ENCODE measurements at places on chromosomes 6 and 20.

GRCh38 chr6:113709936-113710509, 147.1 kb upstream of the MARCKS start:
- DNase-seq: no peak

DNA sequence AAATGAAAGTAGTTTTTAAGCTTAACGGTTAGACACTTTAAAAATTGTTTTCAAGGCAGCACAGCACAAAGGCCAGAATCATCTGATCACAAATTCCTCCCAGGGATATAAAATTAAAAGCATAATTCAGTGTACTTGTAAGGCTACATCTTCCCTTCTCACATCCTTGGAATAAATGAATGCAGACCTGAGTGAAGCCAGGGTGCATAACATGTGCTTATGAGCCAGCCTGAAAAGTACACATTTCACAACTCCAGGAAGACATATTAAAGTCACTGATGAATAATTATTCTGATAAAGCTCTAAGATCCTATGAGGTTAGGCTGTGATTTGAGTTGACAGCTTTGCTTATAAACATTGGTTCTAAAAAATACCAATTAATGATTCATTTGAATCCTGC, 163.6 kb downstream of the BTBD9 start:
- no peak for DNase-seq

- DNase-seq: no peak
These were observed 270.6 kb upstream of the MARCKS start for GRCh38 chr6:113586413-113587077.

GRCh38 chr6:115750946-115751345, 309.7 kb downstream of the FRK start:
- no peak for DNase-seq

GRCh38 chr6:26172608-26172968, 85.4 kb downstream of the HFE start:
- DNase-seq: peak; percentile 79

DNA sequence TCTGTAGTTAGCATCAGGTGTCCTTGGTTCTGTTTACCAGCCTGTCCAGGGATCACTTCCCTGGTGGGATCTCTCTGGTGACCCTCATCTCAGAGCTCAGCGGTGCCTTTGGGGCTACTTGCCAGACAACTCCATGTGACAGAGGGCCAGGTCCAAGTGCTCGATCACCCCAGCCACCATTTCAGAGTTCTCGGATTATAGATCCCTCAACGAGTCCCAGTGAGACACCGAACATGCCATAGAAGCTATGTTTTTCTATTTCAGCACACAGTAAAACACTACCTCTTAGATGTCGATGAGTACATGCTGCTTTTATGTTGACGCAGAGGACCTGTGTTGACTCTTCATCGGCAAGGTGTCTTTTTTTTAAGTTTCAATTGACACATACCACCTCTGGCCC, 170.1 kb upstream of the AKAP12 start:
- no peak for DNase-seq

DNA sequence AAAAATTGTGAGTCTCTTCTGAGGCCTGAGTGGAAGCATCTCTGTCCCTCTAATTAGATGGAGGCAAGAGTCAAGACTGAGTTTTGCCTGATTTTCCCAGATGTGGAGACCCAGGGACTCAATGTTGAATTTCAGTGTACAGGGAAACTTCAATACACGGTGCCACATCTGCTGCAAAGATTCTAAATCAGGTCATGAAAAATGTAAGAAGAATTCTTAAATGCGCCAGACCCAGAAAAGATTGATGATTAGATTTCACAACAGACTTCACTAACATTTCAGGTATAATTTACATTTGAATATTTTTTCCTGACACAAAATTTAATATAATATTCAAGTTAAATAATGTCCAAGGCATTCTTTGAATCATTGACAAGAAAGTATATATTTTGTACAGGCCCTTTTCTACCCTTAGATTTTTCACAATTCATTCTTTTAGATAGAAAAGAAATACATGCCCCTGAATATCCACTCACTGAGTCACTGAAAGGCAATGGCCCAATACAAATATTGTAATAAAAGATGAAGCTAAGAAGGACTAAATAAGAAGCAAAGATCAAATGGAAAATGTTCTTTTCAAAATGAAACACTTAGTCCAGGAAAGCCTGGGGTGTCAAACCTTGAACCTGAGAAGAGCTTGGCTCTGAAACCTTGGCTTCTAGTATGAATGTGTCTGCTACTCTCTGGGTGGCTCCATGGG, 18.2 kb upstream of the HDGFL1 start:
- DNase-seq: no peak

DNA sequence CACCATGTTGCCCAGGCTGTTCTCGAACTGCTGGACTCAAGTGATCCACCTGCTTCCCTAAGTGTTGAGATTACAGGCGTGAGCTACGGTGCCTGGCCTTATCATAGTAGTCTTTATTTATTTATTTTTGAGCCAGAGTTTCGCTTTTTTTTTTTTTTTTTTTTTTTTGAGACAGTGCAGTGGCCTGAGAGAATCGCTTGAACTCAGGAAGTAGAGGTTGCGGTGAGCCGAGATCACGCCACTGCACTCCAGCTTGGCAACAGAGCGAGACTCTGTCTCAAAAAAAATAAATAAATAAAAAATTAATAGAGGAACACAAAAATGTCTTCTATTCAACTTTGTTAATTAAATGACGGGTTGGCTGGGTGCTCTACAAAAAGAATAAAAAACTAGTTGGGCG, 12.9 kb downstream of the MAPRE1 start:
- no peak for DNase-seq

DNA sequence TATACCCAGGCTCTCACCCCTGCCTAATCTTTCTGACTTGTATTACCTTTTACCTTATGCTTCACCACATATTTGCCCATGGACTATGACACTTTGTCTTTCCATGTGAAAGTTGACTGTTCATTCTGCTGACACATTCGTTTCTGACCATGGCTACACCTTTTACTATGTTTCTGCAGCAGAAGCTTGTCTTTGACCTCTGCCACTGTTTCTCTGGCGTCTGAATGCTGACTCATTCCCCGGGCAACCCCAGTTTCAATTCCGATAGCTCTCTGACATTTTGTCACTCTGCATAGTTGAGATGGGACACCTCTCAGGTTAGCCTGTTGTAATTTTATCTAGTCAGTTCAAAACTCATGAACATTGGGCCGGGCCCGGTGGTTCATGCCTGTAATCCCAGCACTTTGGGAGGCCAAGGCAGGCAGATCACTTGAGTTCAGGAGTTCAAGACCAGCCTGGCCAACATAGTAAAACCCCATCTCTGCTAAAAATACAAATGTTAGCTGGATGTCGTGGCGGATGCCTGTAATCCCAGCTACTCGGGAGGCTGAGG, 50.7 kb downstream of the SLC26A8 start:
- DNase-seq: peak; percentile 26

- peak; percentile 75 for DNase-seq
These were observed 270.4 kb upstream of the PLCB4 start for GRCh38 chr20:8798505-8798904.

DNA sequence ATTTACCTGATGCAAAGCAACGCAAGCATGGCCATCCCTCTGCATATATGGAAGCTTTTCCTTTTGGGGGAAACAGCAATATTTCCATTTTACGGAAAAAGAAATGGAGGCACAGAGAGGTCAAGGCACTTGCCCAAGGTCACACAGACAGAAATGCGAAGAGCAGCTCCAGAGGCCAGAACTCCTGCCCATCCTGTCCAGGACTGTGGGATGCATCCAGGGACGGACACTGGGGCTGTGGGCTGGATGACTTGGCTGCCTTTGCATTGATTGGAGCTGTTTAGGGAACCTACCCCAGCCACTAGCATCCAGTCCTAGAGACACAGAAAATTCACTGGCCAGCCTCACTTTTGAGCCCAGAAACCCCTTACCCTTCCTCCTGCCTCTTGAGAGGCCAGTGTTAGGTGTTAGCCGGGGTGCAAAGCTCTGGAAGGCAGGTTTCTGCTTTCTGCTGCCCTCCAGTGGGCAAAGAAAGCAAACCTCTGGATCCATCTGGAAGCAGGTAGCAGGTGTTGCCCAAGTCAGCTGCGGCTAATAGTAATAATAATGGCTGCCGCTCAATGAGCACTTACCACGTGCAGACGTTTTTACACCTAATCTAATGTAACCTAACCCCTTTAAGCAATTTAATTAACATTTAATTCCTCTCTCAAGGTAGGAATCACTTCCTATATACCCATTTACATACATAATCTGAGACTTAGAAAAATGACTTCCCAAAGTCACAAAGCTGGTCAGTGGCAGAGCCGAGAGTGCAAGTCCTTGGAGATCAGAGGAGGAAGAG, 31.7 kb upstream of the CCN5 start:
- DNase-seq: peak; percentile 71

GRCh38 chr6:4816904-4817303, 40.7 kb downstream of the CDYL start:
- no peak for DNase-seq

- no peak for DNase-seq
These were observed 162.7 kb upstream of the TCF21 start for GRCh38 chr6:133726188-133726587.

DNA sequence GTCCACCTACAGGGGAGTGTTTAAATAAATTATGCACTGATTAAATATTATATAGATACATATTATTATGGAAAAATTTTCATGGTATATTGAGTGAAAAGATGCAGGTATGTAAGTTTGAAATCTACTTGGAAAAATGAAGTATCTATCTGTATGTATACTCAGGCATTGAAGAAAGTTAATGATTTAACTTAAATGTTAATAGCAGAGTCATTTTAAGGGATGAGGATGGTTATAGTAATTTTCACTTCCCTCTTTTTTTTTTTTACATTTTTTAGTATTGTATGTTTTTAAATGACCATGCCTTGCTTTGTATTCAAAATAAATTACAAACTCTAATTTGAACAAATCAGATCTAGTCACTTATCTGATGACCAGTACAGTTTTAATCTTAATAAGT, 43.2 kb upstream of the NOTCH4 start:
- DNase-seq: no peak

DNA sequence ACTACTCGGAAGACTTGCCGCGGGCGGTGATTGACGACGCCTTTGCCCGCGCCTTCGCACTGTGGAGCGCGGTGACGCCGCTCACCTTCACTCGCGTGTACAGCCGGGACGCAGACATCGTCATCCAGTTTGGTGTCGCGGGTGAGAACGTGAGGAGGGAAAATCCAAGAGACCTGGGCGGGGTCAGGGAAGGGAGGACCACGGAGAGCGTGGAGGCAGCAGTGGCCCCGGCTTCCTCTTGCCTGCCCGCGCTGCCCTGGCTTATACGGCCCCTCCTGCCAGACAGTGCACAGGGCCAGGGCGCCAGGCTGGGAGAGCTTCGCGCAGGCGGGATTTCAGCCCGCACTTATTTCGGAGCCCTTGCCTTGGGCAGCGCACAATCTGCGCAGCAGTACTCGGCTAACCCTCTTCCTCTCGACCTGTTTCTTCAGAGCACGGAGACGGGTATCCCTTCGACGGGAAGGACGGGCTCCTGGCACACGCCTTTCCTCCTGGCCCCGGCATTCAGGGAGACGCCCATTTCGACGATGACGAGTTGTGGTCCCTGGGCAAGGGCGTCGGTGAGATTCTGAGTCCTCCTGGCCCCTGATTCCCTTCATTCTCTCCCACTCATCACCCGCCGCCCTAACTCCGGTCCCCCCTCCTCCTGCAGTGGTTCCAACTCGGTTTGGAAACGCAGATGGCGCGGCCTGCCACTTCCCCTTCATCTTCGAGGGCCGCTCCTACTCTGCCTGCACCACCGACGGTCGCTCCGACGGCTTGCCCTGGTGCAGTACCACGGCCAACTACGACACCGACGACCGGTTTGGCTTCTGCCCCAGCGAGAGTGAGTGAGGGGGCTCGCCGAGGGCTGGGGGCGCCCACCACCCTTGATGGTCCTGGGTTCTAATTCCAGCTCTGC, 2.0 kb downstream of the MMP9 start:
- no peak for DNase-seq

GRCh38 chr6:37594895-37595294, 95.2 kb upstream of the CCDC167 start:
- DNase-seq: no peak

GRCh38 chr20:33926425-33926824, 67.3 kb upstream of the RALY start:
- DNase-seq: no peak

GRCh38 chr20:35985806-35986205, 17.4 kb downstream of the CNBD2 start:
- no peak for DNase-seq
